Left forelimb (tissue), 1 donor: ENCODE measurements at places on chromosomes 7 and 10.

- no peak for DNase-seq
These were observed 888.6 kb downstream of the GRID1 start for GRCh38 chr10:85477979-85478378.

- DNase-seq: no peak
These were observed 77.9 kb downstream of the GLI3 start for GRCh38 chr7:42159130-42159529.

- no peak for DNase-seq
These were observed 52.4 kb downstream of the IKZF1 start for GRCh38 chr7:50356945-50357268.

GRCh38 chr10:47379445-47379785 lies 4.7 kb downstream of the ZNF488 start:
- no peak for DNase-seq

DNA sequence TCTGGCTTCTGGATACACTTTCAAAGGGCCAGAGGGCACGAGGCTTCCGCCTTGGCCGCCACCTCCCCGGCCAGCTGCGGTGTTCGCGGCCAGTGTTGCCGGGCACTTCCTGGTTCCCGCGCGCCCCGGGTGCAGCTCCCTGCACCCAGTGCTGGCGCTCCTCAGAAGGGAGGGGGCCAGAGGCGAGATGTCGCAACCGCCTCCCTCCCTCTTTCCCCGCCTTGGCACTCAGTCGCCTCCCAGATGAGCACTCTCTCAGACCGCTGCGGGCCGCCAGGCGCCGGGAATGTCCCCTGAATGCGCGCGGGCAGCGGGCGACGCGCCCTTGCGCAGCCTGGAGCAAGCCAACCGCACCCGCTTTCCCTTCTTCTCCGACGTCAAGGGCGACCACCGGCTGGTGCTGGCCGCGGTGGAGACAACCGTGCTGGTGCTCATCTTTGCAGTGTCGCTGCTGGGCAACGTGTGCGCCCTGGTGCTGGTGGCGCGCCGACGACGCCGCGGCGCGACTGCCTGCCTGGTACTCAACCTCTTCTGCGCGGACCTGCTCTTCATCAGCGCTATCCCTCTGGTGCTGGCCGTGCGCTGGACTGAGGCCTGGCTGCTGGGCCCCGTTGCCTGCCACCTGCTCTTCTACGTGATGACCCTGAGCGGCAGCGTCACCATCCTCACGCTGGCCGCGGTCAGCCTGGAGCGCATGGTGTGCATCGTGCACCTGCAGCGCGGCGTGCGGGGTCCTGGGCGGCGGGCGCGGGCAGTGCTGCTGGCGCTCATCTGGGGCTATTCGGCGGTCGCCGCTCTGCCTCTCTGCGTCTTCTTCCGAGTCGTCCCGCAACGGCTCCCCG lies at the start of gene FFAR4:
TSS of gene FFAR4 (plus strand) at position 231 of the 842 bp plus-strand sequence. CDS start at position 287, 56 bp downstream.
- DNase-seq: no peak

DNA sequence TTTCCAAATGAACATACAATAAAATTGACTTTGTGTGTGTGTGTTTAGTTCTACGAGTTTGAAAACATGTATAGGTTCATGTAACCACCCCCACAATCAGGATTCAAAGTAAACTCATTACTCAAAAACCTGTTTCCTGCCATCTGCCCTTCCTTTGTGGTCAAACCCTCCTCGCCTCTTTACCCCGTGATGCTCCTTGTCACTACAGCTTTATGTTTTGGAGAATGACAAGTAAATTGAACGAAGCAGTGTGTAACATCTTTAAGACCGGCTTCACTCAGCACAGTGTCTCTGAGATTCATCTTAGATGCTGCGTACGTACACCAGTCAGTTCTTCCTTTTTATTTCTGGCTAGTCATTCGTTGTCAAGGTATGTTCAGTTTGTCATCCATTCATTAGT lies 54.6 kb upstream of the MKI67 start:
- no peak for DNase-seq

- DNase-seq: no peak
These were observed 200.1 kb upstream of the FOXP2 start for GRCh38 chr7:114214466-114214865.

DNA sequence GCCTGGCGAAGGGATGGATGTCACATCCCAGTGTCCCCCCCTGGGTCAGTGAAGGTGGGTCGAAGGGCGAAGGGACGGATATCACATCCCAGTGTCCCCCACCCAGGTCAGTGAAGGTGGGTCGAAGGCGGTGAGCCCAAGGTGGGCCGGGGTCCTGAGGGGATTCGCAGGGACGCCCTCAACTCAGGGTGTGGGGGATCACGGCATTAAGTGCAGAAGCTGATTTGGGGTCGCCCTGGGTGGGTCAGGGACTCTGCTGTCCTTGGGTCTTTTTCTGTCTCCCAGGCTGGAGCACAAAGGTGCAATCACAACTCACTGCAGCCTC lies 21.9 kb downstream of the ADAP1 start:
- no peak for DNase-seq

DNA sequence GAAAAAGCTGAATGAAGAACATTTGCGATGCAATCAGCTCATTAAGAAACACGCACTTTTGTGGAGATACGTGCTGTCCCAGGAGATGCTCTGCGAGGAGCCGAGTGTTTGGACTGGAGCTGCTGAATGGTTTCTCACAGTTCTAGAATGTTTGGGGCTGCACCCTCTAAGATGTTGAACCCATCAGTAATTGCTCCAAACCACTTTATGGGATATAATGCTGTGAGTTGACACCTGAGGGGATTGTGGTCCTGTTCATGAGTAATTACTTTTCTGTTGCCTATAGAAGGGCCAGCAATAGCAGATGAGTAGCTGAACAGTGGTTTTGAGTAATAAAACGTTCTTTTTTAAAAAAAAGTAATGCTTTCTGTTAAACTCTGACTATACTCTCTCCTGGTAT lies 63.1 kb downstream of the IKZF1 start:
- DNase-seq: no peak

DNA sequence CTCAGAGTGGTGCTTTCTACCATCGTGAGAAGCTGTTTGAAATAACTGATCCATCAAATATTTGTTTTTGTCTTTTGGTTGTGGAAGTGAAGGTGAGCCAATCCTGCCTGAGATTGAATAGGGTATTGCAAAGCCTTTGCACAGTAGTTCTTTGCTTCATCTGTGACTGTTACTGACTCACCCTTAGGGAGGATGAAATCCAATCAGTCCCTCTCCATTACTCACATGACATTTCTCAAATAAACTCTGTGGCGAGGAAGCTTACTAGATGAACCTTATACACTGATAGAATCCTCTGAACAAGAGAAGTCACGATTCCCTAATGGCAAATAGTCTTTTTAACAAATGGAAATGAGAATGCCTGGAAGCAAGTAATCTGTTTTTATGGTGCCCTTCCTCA lies 31.9 kb downstream of the HEPACAM2 start:
- DNase-seq: no peak

GRCh38 chr7:140714331-140715040 lies 18.0 kb downstream of the NDUFB2 start:
- DNase-seq: no peak

DNA sequence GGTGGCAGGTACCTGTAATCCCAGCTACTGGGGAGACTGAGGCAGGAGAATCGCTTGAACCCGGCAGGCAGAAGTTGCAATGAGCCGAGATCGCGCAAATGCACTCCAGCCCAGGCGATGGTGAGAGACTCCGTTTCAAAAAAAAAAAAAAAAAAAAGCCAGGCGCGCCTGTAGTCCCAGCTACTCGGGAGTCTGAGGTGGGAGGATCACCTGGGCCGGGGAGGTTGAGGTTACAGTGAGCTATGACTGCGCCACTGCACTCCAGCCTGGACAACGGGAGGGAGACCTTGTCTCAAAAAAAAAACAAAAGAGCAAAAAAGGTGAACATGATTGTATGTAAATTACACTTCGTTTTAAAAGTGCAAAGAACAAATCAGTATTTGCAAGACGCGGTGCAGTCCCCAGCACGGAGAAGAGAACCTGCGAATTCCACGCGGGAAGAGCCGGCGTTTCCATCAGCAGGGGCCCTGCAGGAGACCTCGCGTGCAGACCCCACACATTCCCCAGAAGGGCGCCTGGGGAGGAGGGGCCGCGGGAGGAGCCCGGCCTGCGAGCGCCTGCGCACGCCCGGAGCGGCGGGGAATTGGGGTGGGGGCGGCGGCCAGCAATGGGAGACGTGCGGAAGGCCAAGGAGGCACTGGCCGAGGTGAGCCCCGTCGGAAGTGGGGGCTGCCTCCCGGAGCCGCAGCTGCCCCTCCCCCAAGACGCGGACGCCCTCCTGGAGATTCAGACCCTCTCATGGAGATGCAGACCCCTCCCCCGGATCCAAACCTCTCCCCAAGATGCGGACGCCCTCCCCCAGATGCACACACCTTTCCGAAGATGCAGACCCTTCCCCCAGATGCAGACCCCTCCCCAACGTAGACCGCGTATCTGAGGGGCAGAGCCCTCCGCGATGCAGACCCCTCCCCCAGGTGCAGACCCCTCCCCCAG lies 16.7 kb upstream of the SUN1 start:
- DNase-seq: peak; percentile 82

- DNase-seq: no peak
These were observed 131.7 kb upstream of the EEPD1 start for GRCh38 chr7:36021367-36021766.
